ENCODE measurements at places on chromosomes 1 and 21.

- DNase-seq, result no peak
Observed at GRCh38 chr1:147771226-147772125, 11.1 kb upstream of the GJA5 start.

GRCh38 chr21:44090325-44090724 lies 16.9 kb upstream of the PWP2 start:
- no peak for DNase-seq

GRCh38 chr21:28253338-28253737 lies 739.3 kb downstream of the LTN1 start:
- no peak for DNase-seq

GRCh38 chr1:19411612-19412011 lies 73.7 kb downstream of the CAPZB start:
- DNase-seq, result no peak

DNA sequence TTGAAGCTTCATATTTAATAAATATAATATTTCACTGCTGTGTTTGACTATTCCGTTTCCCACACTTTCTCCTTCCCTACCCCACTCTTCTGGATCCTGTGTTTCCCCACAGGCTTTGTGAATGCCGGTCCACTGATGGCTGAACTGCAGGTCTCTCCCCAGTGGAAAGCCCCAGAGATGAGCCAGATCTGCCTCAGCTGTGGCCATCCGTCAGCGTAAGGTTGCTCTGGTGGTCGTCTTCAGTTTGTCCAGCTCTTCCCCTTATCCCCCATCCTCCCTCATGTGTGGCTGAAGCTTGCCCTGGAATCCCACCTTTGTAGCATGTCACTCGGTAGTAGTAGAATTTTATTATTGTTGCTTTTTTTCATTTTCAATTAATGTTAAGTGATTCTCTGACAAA lies 11.4 kb downstream of the SMAP2 start:
- DNase-seq, result no peak

- no peak for DNase-seq
Observed at GRCh38 chr1:62724430-62724829, 36.2 kb upstream of the DOCK7 start.

DNA sequence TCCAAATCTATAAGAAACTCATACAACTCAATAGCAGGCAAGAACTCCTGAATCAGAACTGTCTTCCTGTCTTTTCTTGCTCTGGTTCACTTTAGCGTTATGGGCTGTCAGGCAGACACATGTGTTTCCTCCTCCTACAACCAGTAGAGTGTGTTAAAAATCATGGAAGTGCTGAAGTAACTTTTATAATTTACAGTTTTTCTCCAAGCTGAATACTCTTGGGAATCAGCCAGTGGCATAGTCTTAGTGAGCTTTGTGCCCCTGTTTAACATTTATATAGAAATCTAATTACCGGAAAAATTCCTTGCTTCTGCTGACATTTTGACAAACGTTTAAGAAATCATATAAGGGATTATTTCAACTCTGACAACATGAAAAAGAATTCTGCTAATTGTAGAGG lies 113.1 kb upstream of the RGS18 start:
- DNase-seq, result no peak

DNA sequence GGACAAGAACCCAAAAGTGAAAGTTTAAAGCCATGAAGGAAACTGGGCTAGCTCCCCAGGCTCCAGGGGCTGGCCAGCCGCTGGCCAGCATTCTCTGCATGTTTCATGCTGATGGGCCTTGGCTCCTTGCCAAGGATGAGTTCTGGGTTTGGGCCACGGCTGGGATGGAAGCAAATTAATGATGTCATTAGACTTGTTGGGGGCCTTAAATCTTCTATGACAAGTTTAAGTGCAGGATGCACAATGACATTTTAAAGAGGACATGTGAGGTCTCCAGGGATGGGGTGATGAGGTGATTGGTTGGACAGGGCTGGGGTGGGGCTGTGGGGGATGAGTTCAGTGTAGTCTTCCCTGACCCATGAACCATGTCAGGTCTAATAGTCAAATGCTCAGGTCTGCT lies 199.6 kb downstream of the TRABD2B start:
- DNase-seq, result no peak

GRCh38 chr1:24749252-24749651 lies 4.0 kb downstream of the CLIC4 start:
- DNase-seq, result no peak

GRCh38 chr1:56436912-56437417 lies 142.4 kb downstream of the PLPP3 start:
- DNase-seq, result no peak

DNA sequence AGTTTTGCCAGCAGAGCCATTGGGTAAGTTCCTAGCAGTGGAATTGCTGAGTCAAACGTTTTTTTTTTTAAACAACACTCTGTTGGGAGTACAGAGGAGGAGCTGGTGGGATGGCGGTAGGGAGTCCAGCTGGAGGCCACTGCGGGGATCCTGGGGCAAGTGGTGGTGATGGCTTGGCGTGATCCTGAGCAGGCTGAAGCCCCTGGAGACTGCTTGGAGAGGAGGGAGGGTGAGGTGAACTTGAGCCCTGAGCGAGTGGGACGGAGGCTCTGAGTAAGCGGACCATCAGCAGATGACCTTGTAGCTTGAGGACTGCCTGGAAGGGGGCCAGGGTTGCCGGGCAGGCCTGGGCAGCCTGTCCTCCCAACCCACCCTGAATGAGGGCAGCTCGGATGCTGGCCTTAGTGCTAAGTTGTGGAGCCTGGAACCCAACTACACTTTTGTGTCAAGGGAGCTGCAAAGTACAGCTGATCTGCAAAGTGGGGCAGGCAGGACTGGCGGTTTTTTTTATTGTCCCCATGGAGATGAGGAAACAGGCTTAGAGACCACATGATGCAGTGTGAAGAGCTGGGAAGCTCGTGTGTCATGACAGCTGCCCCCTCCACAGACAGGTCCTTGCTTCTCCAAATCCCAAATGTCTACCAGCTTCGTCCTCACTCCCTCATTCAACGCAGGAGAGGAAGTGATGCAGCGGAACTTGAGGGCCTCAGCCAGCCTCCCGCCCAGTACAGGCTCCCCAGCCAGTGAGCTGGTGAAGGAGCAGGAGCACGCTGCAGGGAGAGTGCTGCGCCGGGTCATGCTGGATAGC lies 20.2 kb downstream of the MRPL37 start:
- DNase-seq, result no peak

- no peak for DNase-seq
Observed at GRCh38 chr1:42744148-42744413, 4.0 kb upstream of the CLDN19 start.

GRCh38 chr1:155504207-155504606 lies 58.4 kb downstream of the ASH1L start:
- no peak for DNase-seq

GRCh38 chr1:28114844-28115243 lies 26.4 kb upstream of the EYA3 start:
- DNase-seq, result no peak

GRCh38 chr1:199550199-199551065 lies 477.1 kb upstream of the NR5A2 start:
- no peak for DNase-seq

DNA sequence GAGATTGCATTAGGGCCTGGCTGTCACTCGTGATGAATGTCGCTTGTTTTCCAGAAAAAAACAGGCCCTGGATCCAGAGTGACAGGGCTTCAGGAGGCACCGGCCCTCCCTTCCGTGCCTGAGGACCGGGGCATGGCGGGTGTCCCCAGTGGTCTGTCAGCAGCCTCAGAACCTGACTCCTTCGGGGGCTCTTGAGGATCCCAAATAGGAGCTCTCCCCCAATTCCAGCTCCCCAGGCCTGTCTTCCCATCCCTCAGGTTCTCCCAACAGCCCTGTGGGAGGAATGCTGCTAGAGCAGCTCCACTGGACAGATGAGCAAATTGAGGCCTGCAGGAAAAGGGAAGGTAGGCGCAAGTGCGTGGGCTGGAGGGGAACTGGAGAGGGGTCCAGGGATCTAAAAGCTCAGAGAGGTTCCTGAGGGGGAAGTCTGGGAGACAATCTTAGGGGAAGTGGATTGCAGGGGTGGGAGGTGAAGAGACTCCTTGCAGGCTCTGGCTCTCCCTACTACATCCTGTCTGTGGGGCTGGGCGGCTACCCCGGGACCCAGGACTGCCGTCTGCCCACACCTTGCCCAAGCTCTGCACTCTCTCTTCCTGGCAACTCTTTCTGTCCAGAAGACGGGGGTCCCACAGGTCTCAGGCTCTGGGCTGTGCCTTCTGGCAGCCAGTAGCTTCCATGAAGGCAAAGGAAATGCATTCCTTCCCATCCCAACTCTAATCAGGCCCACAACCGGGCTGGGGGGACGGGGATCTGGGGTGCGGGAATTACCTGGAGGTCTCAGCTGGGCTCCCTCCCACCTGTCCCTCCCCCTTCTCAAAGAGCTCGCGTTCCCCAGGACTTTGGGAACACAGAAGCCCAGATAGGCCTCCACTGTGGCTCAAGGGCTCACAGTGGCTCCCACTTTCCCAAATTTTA lies 105.7 kb upstream of the CASZ1 start:
- DNase-seq, result no peak

DNA sequence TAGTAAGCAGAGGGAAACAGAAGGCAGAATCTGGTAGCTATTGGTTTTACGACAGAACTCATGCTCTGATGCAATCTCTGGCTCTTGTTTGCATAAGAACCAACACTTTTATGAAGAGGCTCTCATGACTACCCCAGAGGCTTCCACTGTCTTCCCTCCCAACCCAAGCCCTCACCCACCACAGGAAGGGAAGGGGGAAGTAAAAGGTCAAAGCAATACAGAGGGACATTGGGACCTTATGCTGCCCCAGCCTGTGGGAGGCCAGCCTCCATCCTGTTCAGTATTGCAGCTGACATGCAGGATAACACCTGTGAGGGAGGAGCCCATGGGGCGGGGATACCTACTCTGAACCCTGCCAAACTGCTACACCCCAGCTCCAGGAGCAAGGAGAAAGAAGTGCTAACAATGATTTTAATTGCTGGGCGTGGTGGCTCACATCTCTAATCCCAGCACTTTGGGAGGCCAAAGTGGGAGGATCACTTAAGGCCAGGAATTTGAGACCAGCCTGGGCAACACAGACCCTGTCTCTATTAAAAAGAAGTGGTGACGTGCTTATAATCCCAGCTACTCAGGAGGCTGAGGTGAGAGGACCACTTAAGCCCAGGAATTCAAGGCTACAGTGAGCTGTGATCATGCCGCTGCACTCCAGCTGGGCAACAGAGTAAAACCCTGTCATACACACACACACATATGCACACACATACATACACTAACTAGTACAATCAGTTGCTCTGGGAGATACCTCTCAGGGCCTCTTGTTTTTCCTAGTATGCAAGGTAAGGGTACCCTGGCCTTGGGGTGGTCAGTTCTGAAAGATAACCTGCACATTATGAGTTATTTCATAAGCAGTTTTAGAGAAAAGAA lies 9.5 kb downstream of the MR1 start:
- no peak for DNase-seq

- no peak for DNase-seq
Observed at GRCh38 chr1:184889902-184890301, 84.4 kb downstream of the NIBAN1 start.

DNA sequence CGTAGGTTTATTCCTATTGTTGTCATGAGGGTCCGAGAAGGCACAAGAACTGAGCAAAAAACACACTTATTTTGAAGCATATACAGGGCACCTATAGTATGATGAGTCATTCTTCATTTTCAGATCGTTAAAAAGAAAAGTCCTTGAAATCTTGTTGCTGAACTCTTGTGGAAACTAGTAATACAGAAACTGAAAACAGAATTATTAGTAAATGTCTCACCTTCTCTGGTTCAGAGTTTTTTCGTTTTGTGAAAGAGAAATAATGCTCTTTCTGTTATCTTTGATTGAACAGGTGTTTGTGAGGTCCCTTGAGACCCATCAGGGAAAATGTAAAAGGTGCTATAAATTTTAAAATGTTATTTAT lies 102.0 kb upstream of the COA6 start:
- no peak for DNase-seq

- no peak for DNase-seq
Observed at GRCh38 chr1:114446198-114446597, 64.8 kb downstream of the TRIM33 start.

- DNase-seq, result no peak
Observed at GRCh38 chr1:197302775-197303174, 34.7 kb downstream of the CRB1 start.

DNA sequence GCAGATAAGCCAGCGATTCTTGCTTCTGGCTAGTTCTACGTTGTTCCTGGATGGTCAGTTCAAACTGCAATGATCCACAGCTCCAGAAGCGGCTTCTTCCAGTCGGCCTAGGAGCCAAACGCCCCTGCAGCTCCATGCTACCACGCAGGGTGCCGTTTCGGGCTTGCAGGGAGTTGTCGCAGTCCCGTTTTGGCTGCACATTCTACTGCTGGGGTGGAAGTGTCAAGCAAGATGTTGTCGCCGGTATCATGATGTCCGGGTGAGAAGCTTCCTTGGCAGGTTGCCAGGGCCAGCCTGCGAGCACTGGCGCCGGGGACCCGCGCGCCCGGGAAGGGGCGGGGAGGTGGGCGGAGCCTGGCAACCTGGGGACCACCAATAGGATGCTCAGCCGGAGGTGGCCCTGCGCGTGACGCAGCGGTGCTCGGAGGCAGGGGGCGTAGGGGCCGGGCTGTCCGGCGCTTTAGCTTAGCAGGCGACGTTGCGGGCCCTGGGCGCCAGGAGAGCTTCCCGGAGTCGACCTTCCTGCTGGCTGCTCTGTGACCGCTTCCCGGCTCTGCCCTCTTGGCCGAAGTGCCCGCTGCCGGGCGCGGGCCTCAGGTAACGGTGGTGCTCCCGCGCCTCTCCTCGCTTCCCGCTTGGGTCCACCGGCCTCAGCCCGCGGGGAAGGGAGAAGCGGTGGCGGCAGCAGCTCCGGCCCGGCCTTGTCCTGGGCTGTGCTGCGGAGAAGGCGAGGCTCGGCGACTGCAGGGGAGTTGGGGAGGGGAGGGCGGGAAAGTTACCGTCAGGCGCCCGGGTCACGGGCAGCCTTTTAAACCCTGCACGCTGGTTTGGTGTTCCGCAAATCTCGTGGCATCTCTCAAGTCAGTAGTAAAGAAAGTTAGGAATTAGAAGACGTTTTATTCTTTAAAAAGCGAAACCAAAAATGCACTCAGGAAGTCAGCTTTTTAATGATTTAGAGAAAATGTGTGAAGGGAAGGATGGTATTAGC lies at the start of gene SOAT1:
Gene SOAT1, plus strand, starts transcription at position 458 of the 988 bp plus-strand sequence. CDS start 8,888 bp downstream, outside the sequence.
- peak; percentile 93 for DNase-seq

- DNase-seq, result no peak
Observed at GRCh38 chr1:146051452-146051851, 29.9 kb upstream of the HJV start.

DNA sequence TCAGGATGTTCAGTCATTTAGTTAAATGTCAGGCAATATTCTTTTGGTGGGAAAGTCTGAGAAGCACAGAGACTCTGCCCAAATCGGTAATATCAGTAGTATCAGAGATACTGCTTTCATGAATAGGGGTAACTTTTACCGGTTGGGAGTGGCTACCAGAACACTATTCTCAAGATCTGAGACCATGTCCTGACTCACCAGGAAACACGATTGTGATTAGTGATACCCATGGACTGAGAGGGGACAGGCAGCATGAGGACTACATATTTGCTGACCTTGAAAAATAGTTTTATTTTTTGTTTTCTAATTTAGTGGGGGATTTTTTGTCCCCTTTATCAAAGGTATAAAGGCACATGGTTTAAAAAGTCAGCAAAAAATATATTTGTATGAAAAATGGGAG lies 76.0 kb upstream of the NEK2 start:
- DNase-seq, result no peak

Data from T-helper 9 cell (primary cell).